T-helper 1 cell (primary cell): ENCODE measurements at places on chromosomes 7 and 10.

- DNase-seq, result no peak
These were observed 175.9 kb downstream of the CCDC71L start for GRCh38 chr7:106485031-106485551.

- no peak for DNase-seq
These were observed 165.2 kb upstream of the PITRM1 start for GRCh38 chr10:3337741-3338140.

DNA sequence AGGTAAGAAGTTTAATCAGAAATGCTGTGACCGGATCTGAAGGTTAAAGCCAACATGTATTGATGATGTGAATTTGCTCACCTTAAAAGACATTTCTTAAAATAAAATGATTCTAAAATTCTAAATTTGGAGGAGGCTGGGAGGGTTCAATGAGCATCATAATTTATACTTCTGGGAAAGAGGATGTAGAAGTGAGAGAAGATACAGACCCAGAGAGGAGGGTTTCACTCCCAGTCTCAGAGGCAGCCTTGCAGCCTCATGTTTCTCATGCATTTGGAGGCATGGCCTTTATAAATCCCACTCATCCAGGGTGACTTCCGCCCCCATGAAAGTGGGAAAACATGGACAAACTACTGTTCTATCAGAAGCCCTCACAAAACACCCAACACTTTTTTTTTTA is 305.6 kb upstream of the PITRM1 start:
- DNase-seq, result no peak

GRCh38 chr10:110765513-110766319 is 106.0 kb upstream of the PDCD4 start:
- DNase-seq, result no peak

- no peak for DNase-seq
These were observed 106.4 kb downstream of the BMPER start for GRCh38 chr7:34011696-34012095.

DNA sequence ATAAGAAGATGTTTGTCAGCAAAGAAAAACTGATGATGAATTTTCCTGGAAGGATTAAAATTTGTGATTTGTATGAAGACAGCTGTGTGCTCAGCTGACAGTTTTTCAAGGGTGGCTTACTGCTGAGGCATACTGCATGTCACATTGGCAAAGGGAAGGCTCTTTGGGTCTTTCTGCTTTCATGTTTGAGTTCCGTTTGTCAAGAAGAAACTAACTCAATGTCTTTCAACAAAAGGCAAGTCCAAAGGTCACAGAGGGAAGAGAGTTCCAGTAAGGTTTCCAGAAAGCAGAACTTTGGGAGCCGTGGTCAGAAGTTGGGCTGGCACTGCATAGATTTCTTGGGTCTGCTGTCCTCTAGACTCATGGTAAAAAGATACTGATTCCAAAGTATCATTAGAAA is 16.9 kb downstream of the DYDC2 start:
- no peak for DNase-seq

DNA sequence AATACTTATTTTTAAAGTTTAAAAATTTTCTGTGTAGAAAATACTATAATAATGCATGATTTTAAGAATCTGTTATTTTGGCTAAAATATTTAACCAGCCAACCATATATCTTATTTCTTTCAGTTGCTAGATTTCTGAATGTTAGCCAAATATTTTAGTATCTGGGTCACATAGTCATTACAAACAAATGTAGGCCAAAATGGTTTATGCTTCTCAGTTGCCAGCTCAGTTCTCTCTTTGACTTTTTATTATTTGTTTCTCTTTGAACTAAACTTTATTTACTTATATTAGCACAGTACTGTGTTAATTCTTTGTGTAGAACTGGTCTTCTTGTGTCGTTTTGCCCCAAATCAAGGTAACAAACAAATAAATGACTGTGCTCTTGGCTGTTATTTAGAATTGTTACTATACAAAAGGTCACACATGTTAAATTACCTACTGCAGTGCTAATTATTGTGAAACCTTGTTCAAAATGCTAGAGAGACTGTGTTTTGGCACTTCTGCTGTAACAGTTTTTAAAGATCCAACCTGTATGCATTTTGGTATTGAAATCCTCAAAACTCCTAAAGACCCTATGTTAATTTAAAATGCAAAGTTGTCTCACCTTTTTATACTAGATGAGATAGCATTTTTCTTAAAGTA is 39.8 kb downstream of the ZEB1 start:
- DNase-seq, result no peak

- no peak for DNase-seq
These were observed 173.2 kb downstream of the ZNF438 start for GRCh38 chr10:30858499-30858898.

DNA sequence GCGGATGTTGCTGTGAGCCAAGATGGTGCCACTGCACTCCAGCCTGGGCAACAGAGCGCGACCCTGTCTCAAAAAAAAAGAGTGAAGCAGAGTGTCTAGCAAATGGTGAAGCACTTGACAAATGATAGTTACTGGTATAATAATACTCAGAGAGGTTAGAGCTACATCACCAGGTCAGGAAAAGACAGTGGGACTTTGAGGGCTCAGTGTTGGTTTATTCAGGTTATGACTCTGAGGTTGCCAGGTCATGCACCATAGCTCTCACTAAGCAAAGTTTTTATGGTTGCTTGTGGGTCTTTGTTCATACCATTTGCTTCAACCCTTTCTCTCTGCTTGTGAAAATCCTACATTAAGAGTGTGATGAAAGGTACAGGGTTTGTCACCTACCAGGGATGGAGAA is 13.6 kb downstream of the MRPS33 start:
- no peak for DNase-seq

GRCh38 chr7:157947504-157947903 is 610.7 kb downstream of the DNAJB6 start:
- DNase-seq, result no peak

DNA sequence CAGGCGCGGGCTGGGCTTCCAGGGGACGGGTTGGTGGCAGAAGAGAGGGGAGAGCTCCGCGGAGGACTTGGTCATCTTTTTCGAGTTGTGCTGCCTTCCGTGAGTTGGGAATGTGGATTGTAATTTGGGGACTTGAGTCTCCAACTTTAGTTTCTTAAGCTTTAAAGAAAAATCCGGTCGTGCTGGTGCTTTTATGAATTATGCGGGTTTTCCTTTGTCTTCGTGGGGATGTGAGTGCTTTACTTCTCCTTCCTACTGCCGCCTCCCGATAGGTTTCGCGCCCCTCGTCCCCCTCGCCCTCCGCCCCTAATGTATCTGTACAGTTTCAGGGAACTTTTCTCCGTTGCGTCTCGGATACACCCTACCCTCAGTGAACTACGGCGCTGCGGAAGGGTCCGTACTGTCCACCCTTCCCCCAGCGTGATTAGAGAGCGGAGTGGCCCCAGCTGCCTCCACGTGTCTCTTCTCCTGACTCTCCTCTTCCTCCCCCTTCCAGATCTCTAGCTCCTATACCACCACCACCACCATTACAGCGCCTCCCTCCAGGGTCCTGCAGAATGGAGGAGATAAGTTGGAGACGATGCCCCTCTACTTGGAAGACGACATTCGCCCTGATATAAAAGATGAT is 649 bp downstream of the SCD start:
- no peak for DNase-seq

DNA sequence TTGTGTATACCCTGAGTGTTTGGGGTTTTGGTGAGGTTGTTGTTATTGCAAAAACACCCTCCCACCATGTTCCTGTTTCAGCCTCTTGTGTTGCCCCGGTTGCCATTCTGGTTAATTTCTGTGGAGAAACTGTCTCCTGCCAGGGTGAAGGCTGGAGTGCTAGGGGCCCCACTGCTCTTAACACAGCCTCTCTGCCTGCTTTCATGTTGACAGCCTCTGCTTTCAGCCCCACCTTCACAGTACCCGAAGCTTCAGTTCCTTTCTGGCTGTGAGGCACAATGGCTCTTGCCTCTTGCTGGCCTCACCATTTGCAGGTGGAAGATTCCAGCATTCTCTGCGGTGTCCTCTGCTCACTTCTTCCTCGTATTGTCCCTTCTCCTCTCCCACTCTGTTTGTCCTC is 19.2 kb downstream of the SLC18A2 start:
- no peak for DNase-seq

DNA sequence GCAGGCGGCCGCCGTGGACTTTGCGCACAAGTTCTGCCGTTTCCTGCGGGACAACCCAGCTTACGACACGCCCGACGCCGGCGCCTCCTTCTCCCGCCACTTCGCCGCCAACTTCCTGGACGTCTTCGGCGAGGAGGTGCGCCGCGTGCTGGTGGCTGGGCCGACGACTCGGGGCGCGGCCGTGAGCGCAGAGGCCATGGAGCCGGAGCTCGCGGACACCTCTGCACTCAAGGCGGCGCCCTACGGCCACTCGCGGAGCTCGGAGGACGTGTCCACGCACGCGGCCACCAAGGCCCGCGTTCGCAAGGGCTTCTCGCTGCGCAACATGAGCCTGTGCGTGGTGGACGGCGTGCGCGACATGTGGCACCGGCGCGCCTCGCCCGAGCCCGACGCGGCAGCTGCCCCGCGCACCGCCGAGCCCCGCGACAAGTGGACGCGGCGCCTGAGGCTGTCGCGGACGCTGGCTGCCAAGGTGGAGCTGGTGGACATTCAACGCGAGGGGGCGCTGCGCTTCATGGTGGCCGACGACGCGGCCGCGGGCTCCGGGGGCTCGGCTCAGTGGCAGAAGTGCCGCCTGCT is 14.1 kb downstream of the SH2B2 start:
- no peak for DNase-seq

DNA sequence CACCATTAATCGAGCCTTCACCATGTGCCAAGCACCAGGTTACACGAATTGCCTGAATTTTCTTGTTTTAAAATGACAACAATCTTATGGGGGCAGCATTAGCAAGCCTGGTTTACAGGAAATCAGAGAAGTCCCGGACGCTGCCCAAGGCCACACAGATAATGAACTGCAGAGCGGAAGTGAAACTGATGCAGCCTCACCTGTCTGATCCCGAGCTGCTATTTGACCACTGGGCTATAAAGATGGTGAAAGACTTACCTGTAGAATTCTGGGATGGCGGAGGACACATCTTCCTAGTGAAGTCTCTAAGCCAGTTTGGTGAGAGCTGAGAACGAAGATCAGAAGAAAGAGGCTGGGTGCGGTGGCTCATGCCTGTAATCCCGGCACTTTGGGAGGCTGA is 21.7 kb upstream of the GALNTL5 start:
- no peak for DNase-seq
